ENCODE measurements at places on chromosomes 3 and 15.

DNA sequence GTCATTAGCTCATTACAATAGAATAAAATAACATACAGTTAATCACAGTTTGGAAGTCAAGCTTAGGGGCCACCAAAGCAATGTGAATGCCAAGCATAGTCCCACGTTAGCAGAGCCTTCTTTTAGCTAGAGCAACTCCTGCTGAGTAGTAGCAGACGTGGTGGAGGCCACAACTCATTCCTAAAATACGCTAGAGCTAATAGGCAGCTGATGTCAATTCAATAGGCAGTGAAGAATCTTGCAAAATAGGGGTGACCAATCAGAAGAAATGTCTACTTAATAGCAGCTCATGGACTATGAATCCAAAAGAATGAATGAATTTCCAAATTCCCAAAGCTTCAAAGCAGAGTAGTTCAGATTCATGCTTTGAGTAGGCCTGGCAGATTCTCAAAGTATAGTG is 292.9 kb upstream of the RORA start:
- peak; percentile 66 for DNase-seq

DNA sequence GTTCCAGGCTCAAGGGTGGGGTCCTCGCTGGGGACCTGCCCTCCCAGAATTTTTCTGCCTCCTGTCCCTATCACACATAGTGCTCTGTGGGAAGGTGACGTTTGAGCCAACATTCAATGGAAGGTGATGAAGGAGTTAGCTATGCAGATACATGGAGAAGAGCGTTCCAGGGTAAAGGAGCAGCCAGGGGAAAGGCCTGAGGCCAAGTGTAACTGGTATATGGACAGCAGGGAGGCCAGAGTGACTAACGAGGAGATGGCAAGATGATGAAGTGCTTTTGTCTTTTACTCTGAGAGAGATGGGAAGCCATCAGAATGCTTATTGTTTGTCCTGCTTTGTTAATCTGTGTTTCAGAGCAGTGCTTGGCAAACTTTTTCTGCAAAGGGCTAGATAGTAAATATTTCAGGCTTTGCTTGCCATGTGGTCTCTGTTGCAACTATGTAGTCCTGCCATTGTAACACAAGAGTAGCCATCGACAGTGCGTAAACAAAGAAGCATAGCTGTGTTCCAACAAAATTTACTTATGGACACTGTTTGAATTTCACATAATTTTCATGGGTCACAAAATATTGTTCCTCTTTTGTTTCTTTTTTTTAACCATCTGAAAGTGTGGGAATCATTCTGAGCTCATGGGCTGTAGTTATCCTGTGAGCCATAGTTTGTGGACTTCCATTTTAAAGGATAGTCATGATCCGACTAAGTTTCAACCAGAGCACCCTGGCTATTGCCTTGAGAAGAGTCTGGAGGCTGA is 25.8 kb upstream of the PIAS1 start:
- DNase-seq = no peak

DNA sequence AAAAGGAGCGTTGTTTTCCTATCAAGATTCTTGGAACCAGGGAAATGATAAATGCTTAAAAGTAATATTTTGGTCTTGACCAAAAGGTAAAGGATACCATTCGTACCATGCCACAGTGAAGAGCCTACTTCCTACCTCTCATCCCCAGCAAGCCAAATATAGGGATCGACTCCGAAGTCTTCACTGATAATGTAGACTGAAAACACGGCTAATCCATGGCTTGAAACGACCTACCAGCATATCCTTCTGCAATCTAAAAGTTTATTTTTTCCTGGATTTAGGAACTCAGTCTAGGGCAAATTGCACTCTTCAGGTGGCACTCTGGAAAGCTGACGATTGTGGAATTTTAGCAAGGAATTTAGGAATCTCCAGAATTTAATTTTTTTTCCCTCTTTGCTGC is 1.9 kb upstream of the SEMA6D start:
- no peak for DNase-seq

DNA sequence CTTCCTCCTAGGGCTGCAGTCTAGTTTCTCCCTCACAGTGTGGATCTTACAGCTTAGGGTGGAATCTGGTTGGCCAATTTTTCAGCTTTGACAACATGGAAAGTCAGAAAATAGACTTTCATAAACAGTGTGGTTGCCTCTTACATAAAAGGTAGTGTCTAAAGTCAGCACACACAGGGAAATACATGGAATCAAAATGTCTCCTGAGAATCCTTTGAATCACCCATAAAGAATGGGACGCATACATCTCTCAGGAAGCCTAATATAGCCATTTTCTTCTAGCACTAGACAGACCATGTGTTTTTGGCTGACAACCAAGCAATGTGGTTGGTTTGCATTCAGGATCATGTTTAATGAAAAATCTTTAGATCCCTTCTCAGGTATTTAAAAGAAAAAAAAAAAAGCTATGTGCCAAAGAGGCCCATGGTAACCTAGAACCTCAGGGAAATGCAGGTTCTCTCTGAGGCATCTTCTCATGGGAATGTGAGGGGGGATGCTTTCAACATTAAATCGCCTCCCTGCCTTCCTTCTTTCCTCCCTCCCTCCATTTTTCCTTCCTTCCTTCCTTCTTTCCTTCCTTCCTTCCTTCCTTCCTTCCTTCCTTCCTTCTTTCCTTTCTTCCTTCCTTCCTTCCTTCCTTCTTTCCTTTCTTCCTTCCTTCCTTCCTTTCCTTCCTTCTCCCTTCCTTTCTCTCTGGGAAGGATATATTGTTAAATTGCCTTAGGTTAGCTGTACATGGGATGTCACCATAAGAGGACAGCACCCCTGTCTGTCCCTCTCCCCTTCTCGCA is 34.3 kb upstream of the ZBTB38 start:
- peak; percentile 35 for DNase-seq

DNA sequence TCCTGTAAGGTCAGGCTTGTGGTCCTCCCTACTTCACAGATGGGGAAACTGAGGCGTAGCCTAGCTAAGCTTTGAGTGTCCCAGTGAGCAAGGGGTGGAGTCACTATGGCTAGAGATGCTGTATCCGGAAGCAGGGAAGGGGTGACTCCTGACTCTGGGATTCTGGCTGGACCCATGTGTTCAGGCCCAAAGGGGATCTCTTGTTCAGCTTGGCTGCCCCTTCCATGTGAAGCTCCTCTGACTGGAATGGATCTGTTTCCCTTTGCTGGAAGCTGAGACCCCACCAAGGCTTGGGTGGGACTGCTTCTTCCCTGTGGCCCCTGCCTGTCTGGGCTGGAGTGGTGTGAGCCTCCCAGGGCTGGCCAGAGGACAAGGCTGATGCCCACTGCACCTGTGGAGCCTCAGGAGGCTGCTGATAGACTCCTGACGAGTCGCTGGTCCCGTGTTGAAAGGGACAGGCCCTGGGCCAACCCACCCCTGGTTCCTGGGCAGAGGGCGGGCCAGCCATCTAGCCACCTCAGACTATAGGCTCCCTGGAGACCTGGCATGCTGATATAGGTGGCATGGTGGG is 1.0 kb downstream of the MAPKAPK3 start:
- no peak for DNase-seq

DNA sequence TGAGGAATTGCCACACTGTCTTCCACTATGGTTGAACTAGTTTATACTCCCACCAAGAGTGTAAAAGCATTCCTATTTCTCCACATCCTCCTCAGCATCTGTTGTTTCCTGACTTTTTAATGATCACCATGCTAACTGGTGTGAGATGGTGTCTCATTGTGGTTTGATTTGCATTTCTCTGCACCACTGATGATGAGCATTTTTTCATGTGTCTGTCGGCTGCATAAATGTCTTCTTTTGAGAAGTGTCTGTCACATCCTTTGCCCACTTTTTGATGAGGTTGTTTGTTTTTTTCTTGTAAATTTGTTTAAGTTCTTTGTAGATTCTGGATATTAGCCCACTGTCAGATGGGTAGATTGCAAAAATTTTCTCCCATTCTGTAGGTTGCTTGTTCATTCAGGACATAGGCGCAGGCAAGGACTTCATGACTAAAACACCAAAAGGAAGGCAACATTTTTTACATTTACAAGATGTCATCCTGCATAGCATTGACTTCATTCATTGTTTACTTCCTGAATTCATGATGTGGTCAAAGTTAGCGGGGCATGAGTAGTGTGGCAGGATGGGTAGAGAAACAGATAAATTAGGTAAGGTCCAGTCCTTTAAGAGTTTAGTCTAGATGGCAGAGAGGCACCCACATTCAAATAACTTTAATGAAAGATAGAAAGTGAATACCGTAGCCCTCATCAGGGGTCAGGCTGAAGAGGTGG is 45.1 kb upstream of the LPP start:
- DNase-seq = no peak

DNA sequence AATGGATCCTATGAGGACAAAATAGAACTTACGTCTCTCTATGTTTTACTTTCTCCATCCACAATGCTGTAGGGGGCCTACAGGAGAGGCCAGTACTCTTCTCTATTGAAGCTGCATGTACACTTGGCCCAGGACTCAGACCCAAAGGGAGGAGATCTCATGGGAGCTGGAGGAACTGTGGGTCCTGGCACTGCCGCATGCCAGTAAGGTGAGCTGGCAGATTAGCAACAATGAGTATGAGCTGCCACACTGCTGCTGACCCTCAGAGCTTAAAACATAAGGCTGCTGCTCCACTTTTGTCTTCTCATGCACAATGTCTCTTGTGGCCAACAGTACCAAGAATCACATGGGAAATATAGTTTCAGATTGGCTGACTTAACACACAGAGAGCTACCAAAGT is 57.8 kb upstream of the TBC1D5 start:
- no peak for DNase-seq

GRCh38 chr3:140529096-140529495 is 148.8 kb upstream of the TRIM42 start:
- DNase-seq = no peak

DNA sequence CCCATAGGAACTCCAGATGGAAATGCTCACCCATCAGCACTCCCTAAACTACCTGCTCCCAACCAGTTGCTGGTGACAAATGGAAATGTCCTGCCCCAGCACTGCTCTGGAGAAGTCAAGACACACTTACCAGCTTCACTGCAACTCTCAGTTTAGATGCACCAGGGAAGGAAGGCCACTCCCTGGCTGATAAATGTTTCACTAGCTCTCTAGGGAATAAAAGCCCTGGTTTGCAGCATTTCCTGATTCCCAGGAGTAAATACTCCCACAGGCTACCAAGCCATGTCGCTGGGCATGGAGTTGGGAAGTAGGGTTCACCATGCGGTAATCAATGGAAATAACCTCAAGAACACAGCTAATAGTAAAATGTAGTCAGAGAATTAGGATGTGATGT is 112.0 kb upstream of the NEO1 start:
- DNase-seq = no peak

DNA sequence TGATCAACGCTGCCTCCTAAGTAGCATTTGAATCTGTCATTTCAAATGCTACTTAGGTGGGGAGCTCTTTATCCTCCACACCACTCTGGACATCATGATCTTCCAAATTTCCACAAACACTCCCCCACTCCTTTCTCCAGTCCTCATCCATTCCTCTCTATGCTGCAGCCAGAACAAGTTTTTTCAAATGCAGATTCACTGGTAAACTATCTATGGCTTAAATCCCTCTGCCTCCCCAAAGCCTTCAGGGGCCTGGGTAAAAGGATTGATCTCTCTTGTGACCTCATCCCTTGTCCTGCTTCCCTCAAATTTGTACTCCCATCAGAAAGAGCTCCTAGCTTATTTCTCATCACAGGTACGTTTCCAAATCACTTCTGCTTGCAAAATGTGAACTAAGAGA is 1.3 kb upstream of the AEN start:
- DNase-seq = no peak
